Breast epithelium (tissue), 4 donors: ENCODE measurements at places on chromosomes 7 and 10. TPM values are rescaled to one million over a fixed set of nuclear protein-coding genes. Genes with fewer than 3 reads are reported as not detected.

DNA sequence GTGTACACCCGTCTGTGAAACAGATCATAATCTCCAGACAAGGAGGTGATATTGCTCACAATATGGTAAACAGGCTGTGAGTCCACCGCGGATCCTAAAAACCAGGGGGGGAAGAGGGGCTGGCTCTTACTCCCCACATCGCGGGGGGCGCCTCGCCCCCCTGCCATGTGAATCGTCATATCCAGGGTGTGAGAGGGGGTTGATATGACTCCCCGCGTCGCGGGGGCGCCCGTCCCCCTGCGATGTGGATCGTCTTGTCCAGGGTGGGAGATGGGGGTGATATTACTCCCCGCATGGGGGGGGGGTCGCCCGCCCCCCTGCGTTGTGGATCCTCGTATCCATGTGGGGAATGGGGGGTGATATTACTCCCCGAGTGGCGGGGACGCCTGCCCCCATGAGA, 30.9 kb downstream of the OCM2 start:
- no peak overlapping the region for H3K27ac ChIP-seq
- no peak for DNase-seq
- no peaks in the 10 kb centered on the region for H3K36me3 ChIP-seq
- H3K27me3 ChIP-seq, result no peaks in the 10 kb centered on the region

DNA sequence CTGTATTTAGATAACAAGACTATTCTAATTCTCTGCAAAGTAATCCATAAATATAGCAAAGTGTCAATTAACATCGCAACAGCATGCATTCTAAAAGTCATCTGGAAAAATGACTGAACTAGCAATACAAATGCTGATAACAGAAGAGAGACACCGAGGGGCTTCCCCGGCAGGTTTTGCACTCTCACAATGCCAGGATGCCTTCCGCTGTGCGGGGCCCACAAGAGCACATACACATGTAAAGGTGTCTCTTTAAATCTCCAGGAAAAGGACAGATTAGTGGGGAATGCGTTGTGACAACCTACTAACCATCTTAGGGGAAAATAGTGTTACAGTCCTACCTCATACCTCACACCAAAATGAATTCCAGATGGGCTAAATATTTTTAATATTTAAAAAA, 86.9 kb downstream of the CXCL12 start:
- no peaks in the 10 kb centered on the region for H3K36me3 ChIP-seq
- no peaks in the 10 kb centered on the region for H3K27me3 ChIP-seq
- DNase-seq, result no peak
- peaks cover 8% of the 10 kb centered on the region for H3K4me1 ChIP-seq
- H3K27ac ChIP-seq, result no peak overlapping the region

GRCh38 chr10:124717041-124717757, 27.0 kb downstream of the FAM53B start:
- H3K4me1 ChIP-seq, result peaks cover 5% of the 10 kb centered on the region
- no peaks in the 10 kb centered on the region for H3K36me3 ChIP-seq
- no peak overlapping the region for H3K4me3 ChIP-seq
- no peak for DNase-seq

SEMA3D gene
- total RNA-seq, result 7.5 TPM

DNA sequence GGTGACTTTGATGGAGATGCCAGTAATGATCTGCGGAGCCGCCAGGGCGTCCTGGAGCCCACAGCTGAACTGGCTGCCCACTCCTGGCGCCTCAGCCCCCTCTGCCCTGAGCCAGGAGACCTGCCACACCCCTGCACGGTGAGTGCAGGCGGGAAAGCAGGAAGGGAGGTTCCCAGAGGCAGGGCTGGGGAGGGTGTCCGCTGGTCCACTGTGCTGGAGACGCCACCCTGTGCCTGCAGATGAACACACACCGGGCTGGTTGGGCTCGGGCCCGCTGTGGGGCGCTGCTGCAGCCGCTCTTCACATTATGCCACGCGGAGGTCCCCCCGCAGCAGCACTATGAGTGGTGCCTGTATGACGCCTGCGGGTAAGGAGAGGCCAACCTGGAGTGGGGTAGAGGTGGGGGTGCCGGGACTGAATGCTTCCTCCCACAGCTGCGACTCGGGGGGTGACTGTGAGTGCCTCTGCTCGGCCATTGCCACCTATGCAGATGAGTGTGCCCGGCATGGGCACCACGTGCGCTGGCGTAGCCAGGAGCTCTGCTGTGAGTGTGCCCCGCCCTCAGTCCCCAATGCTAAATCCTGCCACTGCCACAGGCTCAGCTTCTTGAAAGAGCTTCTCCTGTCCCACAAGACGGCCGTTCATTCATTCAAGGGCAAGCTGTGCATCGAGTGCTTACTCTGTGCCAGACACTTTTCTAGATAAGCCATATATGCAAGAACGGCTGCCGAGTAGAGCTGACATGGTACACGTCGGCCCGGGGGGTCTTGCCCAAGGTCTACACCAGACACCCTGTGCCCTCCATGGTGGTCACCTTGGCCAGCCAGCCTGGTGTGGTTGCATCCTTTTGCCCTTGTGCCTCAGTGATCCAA, 14.3 kb upstream of the ZNF467 start:
- H3K27ac ChIP-seq, result no peak overlapping the region
- H3K36me3 ChIP-seq, result no peaks in the 10 kb centered on the region
- no peak for DNase-seq
- H3K27me3 ChIP-seq, result peaks cover 33% of the 10 kb centered on the region
- no peak overlapping the region for H3K4me3 ChIP-seq

PKD2L1 gene
- 1.5 TPM for total RNA-seq

DNA sequence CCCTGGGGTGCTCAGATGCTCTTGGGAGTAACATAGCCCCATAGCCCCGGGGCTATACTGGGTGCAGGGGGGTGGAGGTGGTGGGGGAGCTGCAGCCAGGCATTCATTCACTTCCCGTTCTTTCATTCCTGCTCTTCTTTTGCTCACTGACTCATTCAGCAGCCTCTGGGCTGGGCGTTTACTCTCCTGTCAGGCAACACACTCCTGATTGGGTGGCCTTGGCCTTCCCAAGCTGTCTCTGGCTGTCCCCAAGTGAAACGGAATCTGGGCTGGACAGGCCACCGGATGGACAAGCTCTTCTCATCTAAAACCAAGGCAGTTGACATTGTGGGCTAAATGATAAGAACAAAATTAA, 34.6 kb downstream of the CHST3 start:
- H3K27ac ChIP-seq, result peak overlapping the region; percentile 73
- no peaks in the 10 kb centered on the region for H3K27me3 ChIP-seq

- H3K36me3 ChIP-seq, result no peaks in the 10 kb centered on the region
- no peak overlapping the region for H3K4me3 ChIP-seq
- peak overlapping the region; percentile 67 for H3K27ac ChIP-seq
- no peaks in the 10 kb centered on the region for H3K27me3 ChIP-seq
Measured at GRCh38 chr10:34743814-34744213, 71.3 kb downstream of the PARD3 start.

DNA sequence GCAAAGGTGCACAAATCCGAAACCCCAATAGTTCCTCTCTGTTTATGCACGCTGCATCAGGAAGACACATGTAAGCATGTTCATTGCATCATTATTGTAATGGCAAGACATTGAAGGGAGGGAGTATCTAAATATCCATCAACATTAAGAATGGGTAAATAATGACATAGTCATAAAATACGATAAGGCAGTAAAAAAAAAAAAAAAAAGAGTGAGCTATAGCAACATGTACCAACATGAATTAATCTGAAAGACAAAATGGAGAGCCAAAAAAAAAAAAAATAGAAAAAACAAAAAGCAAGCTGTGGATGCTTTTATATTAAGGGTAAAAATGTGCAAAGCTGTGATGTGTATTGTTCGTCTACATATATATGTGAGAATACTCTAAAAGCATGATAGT, 70.2 kb upstream of the ABLIM1 start:
- no peak overlapping the region for H3K4me3 ChIP-seq
- DNase-seq, result no peak
- no peaks in the 10 kb centered on the region for H3K27me3 ChIP-seq
- H3K27ac ChIP-seq, result no peak overlapping the region
- H3K36me3 ChIP-seq, result no peaks in the 10 kb centered on the region
- peaks cover 2% of the 10 kb centered on the region for H3K4me1 ChIP-seq

DNA sequence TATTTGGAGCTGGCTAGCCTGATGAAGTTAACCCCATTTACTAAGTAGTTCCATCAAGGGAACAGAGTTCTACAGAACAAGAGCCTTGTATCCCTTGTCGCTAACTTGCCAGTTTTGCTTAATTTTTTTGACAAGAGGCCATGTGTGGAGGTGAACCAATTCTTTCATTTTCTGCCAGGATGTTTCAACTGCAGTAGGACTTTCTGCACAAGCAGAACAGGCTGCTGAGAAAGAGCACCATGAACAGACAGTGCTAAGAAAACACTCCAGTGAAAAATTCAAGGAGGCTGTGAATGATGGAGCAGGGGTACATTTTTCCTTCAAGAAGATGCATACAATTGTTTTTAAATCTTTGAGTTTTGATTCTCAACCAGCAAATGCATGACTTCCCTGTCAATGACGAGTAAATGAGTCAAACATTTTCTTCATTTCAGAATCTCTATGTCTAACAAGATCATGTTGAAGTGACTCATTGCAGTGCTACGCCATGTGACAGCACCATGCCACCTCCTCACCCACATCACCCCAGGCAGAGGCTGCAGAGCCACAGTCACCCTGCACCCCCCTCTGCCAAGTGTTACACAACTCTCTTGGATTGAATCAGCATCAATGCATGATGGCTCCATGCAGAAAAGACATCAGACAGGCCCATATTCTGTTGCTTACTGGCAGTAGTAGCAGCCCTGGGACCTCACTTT, 193.1 kb downstream of the COBL start:
- peaks cover 13% of the 10 kb centered on the region for H3K4me1 ChIP-seq
- H3K27ac ChIP-seq, result peak overlapping the region; percentile 75
- H3K36me3 ChIP-seq, result no peaks in the 10 kb centered on the region
- peak; percentile 64 for DNase-seq
- H3K27me3 ChIP-seq, result no peaks in the 10 kb centered on the region

PTF1A gene
- total RNA-seq, result not detected

- DNase-seq, result no peak
- no peaks in the 10 kb centered on the region for H3K27me3 ChIP-seq
- no peaks in the 10 kb centered on the region for H3K4me1 ChIP-seq
- H3K27ac ChIP-seq, result peak overlapping the region; percentile 88
- H3K4me3 ChIP-seq, result peak overlapping the region; percentile 54
Measured at GRCh38 chr10:69409176-69409495, 7.6 kb downstream of the TACR2 start.

DNA sequence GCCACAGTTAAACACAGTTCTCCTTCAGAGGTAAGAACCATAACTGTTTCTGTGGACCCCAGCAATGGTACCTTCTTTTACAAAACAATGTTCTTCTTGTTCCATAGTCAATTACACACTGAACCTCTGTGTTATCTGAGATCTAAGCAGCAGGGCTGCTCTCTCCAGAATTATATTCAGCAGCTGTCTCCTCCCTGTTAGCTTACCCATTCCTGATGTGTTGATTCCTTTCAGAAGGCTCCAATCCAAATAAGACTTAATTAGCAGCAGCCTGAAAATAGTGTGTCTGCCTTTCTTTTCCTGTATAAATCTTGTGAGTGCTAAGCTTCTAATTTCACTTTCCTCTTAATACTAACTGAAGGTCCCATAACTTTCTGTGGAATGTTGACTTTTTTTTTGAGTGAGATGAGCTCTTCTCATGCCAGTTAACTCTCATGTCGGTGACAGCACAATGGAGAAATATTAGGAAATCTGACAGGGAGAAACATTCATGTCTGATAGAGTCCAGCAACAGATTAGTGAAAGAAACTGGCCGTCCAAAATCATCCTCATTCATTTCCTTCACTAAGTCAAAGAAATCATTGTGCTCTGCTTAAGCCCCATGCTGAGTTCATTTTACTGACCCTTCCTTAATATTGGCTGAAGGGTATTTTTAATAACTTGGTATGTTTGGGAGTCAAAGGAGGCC, 226.5 kb downstream of the PRKG1 start:
- H3K36me3 ChIP-seq, result no peaks in the 10 kb centered on the region
- no peaks in the 10 kb centered on the region for H3K27me3 ChIP-seq
- peak overlapping the region; percentile 70 for H3K27ac ChIP-seq
- H3K4me1 ChIP-seq, result no peaks in the 10 kb centered on the region

DNA sequence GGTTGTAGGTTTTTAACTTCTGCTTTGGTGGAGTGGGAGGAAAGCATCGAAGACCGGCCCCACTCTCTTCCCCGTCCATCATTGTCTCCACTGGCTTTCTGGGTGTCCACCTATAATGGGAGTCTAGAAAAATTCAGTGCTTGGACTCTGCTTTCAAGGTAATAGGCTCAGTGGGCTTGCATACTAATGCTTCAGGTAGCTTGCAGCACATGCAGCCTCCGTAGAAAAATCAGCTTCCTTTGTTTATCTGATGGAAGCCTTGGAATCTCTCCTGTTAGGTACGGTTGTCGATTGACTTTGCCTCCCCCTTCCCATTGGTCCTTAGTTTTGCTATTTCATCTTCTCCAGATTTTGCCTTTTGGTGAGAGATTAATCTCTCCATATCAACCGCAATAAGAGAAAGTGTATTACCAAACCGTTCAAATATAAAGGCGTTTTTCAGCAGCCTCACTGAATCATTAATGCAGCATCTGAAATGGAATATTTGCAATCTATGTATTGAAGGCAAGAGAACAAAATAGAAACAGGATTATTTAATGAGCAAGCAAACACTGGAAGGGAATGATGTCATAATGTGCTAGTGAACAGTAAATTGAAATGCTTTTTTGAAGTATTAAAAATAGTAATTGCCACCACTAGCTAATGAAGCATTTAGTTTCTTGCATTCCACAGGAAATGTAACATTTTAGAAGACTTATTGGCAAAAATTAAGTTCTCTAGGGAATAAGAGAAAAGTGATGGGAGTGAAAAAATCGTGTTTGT, 944 bp downstream of the AVL9 start:
- peak overlapping the region; percentile 88 for H3K4me3 ChIP-seq
- H3K27me3 ChIP-seq, result no peaks in the 10 kb centered on the region
- peak overlapping the region; percentile 99 for H3K27ac ChIP-seq
- no peaks in the 10 kb centered on the region for H3K36me3 ChIP-seq
- no peaks in the 10 kb centered on the region for H3K4me1 ChIP-seq

DNA sequence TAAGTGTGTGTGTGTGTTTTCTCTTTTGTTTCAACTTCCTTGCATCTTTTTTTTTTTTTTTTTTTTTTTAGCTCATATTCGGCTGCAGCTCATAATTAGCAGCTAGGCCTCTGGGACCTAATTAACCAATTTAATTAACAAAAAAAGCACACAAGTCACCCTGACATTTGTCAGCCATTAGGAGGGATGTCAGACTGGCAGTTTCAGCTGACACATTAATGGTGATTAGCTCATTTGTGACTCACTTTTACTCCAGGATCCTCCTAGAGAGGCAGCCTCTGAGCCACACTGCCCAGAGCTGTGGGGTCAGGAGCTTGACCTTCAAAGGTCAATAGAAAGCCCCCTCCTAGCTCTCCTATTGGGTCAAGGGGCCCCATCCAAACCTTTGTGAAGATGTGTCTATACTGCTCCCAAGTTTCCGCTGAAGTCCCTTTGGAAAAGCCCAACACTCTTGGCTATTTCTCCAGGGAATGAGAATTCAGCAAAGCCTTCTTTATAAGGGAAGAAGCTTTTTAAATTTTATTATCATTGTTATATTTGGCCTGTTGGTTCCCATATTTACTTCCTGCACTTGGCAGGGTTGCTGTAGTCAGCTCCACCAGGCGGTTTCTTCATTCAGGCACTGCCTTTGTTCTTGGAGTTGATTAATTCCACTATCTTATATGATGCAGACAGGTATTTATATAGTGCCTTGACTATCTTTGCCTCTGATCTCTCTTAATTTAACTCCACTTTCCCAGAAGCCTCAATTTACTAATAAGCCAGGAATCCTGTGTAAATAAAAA, 109.5 kb upstream of the HABP2 start:
- H3K4me3 ChIP-seq, result no peak overlapping the region
- no peaks in the 10 kb centered on the region for H3K36me3 ChIP-seq
- H3K27ac ChIP-seq, result no peak overlapping the region
- no peak for DNase-seq
- no peaks in the 10 kb centered on the region for H3K4me1 ChIP-seq

GRCh38 chr10:42482411-42482810, 156.0 kb downstream of the ZNF33B start:
- H3K4me3 ChIP-seq, result no peak overlapping the region
- H3K27ac ChIP-seq, result no peak overlapping the region
- DNase-seq, result no peak
